Fibroblast of lung (primary cell): ENCODE measurements at places on chromosomes 2 and 18.
A peak's percentile ranks its signal among the peaks of the same experiment; 100 is the strongest.

DNA sequence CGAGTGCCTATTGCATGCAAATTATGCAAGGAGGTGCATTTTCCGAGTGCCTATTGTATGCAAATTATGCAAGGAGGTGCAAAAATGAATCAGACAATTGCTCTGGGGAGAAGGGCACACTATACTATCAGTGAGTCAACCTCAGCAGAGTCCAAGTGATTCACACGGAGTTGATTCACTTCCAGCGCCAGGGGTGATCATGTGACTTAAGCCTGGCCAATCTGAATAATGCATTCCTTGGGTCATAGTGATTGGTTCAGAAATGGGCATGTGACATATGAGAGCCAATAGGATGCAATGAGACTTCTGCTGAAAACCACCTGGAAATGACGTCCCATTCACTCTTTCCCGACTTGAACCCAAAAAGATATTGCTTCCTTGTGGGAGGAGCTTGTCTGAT is 152.2 kb downstream of the DAW1 start:
- no peak for DNase-seq

GRCh38 chr18:22228976-22229375 is 59.6 kb downstream of the GATA6 start:
- peak; percentile 70 for DNase-seq

GRCh38 chr2:57504787-57505186 is 541.8 kb upstream of the VRK2 start:
- no peak for DNase-seq

- DNase-seq: no peak
Observed at GRCh38 chr18:47983946-47984345, 53.5 kb upstream of the SMAD2 start.

- DNase-seq: no peak
Observed at GRCh38 chr18:6711467-6711866, 18.0 kb upstream of the ARHGAP28 start.

- no peak for DNase-seq
Observed at GRCh38 chr18:48599391-48599790, 60.6 kb downstream of the CTIF start.

DNA sequence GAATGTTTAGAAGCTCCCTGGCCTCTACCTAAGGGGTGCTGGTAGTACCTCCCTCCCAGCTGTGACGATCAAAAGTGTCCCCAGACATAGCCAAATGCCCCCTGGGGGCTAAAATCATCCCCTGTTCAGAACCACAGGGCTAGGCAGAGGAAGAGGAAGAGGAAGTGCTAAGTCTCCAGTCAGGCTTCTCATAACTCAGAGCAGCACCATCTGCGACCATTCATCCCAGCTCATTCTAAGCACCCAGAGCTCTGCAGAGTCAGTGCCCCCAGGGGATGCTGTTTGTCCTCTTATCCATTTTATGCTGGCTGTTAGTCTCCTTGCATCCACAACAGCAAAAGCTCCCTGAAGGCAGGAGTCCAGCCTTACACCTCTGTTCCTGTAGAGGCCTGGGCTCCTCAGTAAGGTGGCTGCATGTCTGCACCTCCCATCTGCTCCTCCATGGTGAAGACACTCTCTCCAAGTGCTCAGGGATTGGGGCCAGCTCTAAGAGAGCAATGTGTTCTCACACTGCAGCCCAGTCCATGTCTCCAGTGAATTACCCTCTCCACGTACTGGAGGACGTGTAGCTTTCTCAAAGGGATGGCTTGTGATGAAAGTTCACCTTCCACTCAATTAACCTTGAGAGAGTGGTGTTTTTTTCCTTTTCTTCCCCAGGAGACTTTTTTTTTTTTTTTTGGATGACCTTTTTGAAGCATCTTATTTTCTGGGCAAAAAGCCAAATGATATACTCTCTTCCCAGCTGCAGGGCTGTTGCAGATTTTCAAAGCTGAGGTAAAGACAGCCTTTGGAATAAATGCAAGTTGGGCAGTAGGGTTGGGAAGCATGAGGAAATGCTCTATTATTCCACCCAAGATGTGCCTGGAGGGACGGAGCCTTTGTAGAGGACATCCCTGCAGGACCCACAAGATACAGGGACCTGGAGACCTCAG is 158.9 kb upstream of the SLC14A2 start:
- no peak for DNase-seq

GRCh38 chr2:70746094-70746974 is 21.7 kb downstream of the ADD2 start:
- peak; percentile 35 for DNase-seq

- no peak for DNase-seq
Observed at GRCh38 chr18:59453468-59453961, 94.5 kb upstream of the LMAN1 start.

DNA sequence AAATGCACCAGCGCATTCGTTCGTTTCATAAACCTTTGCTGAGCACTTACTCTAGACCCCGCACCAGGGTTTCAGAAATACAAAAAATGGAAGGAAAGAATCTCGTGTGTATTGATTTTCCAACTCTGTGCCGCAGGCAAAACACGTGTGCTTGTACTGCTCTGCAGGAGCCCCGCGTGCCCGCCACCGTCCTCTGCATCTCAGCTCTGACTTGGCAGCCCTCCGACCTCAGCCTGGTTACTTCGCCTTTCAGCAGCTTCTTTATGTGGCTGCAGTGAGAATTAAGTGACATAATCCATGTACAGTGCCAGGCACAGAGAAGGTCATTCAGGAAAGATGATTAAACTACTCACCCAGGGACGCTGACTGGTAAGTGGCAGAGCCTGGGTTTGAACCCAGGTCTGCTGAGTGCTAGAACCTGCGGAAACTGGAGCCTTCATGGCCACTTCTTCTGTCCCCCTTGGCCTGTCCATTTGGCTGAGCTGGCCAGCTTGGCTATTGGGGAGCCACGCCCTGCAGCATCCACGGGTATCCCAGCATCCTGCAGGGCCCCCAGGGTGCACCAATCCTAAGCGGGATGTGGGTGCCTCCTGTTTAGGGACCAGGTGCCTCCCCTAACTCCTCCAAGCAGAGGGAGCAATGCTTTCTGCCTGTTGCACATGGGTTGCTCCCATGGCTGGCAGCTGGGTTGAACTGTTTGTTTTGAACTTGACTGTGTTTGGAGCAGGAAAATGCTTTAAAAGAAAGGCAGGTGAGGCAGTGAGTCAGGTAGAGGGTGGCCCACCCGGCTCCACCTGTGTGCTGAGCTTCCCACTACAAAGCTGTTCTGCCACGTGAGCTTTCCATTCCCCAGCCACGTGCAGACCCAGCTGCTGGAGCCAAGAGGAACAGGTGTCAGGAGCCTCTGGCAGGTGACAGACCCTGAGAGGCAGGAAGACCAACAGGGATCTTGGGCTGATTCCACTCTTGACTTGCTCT is 34.3 kb downstream of the INHBB start:
- no peak for DNase-seq

DNA sequence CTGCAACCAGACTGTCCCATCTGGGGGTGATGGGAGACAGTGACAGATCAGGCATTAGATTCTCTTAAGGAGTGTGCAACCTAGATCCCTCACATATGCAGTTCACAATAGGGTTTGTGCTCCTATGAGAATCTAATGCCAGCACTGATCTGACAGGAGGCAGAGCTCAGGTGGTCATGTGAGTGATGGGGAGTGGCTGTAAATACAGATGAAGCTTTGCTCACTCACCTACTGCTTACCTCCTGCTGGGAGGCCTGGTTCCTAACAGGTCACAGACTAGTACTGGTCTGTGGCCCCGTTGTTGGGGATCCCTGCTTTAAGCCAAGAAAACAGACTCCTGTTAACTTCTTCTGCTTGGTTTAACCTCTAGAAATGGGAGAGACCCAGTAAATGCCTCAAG is 3.2 kb downstream of the CYP27A1 start:
- no peak for DNase-seq

DNA sequence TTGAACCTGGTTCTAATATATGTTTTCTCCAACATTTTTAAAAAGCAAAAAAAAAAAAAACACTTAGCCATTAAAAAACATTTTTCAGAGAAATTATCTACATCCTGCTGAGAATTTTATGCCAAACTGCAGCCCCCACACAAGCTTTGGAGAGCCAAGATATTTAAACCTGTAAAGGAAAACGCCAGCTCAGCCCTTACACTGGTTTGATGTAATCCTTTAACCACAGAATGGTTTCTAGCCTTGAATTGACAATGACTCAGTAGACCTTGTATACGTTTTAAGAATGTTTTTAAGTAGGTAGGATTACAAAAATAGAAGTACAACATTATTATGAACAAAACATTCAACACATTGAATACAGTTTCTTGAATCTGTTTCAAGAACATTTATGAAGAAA is 113.6 kb downstream of the BABAM2 start:
- peak; percentile 78 for DNase-seq

DNA sequence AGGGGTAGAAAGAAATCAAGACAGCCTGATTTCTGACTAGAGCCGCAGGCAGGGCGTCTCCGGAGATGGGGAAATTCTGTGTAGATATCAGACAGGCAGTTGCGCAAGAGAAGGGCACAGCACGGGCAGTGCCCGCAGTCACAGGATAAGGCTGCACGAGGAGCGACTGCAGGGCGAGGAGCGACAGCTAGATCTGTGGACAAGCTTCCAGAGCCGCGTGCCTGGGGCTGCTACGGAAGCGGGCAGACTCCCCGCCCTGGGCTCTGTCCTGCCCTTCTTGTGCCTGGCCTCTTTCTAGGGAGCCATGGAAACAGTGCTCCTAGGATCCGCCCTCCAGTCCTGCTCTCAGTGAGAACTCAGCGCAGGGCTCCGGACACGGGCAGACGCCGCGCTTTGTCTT is 12.6 kb downstream of the MC5R start:
- DNase-seq: no peak

- peak; percentile 26 for DNase-seq
Observed at GRCh38 chr2:189803431-189803830, 19.2 kb downstream of the PMS1 start.

GRCh38 chr2:68303033-68303901 is 16.5 kb downstream of the CNRIP1 start:
- no peak for DNase-seq

GRCh38 chr2:26463244-26464192 is 14.4 kb downstream of the OTOF start:
- peak; percentile 9 for DNase-seq

- no peak for DNase-seq
Observed at GRCh38 chr2:43419876-43420275, 176.0 kb downstream of the THADA start.

DNA sequence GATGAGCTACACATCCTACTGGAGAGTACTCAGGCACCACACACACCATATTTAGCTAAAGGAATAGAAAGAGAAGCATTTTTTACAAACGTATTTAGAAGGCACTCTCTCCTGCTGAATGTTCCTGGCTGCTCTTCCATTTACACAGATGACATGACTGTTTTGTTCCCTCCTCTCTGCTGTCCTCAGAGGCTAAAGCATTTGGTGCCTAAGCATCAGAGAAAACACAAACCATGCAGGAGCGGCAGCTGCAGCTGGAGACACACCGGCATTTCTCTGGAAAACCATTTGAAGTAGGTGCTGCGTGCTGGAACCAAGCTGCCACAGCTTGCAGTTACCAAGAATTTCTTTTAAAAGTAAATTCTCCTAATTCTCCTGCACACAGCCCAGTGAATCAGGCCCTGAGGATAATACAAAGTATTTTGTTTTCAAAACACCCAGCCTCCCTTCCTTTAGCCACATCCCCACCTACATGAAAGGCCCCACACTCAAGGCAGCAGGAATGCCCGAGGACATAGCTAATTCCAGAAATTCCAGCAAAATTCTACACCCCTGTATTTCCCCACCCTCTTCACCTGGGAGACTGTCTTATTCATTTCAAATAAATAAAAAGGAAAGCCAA is 488.9 kb upstream of the SOX11 start:
- DNase-seq: no peak

DNA sequence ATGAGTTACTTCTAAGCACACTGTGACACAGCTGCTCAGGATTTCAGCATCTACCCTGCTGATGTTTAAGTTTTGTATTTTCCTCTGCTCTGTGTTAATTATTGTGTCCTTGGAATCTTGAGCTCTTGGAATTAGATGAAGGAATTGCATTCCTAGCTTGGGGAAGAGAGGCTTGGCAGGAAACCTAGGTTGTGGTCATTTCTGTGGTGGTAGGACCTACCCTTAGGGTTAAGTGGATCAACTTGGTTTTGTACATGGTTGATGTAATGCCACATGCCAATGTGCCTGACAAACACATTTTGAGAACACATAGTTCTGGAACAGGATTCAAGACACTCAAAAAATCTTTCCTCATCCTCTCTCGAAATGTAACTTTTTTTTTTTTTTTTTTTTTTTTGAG is 264.5 kb upstream of the MEX3C start:
- DNase-seq: no peak
